ENCODE measurements at places on chromosomes 7 and 10.

- DNase-seq = no peak
These were observed 152.8 kb downstream of the SGMS1 start for GRCh38 chr10:50470798-50471582.

DNA sequence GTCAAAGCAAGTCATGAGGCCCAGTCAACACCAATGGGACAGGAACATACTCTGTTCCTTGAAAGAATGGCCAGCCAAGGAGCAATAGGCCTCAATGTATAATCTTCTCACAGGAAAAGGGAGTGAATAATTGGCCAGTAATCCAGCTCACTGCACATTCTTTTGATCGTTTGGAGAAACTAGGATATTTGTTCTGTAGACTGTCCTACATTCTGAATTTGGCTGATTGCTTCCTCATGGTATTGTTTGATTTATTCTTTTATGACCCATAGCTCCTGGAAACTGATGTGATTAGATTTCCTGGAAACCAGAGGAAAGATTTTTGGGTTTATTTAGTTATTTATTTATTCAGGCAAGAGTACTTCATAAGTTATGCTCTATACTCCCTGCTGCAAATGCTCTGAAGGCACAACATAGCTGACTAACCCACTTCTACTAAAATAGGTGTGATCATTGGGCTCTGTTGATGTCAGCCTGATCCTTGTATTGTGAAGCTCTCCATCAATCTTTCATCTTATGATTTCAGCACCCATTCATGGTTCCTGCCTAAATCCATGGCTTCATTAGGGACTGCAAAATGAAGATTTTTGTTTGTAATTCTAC is 745.2 kb downstream of the SUGCT start:
- DNase-seq = no peak

GRCh38 chr7:122299624-122300210 is 4.8 kb downstream of the FEZF1 start:
- no peak for DNase-seq

- no peak for DNase-seq
These were observed 43.1 kb upstream of the CYCS start for GRCh38 chr7:25168145-25168544.

- no peak for DNase-seq
These were observed 7.7 kb downstream of the ZNF33B start for GRCh38 chr10:42630537-42631134.

DNA sequence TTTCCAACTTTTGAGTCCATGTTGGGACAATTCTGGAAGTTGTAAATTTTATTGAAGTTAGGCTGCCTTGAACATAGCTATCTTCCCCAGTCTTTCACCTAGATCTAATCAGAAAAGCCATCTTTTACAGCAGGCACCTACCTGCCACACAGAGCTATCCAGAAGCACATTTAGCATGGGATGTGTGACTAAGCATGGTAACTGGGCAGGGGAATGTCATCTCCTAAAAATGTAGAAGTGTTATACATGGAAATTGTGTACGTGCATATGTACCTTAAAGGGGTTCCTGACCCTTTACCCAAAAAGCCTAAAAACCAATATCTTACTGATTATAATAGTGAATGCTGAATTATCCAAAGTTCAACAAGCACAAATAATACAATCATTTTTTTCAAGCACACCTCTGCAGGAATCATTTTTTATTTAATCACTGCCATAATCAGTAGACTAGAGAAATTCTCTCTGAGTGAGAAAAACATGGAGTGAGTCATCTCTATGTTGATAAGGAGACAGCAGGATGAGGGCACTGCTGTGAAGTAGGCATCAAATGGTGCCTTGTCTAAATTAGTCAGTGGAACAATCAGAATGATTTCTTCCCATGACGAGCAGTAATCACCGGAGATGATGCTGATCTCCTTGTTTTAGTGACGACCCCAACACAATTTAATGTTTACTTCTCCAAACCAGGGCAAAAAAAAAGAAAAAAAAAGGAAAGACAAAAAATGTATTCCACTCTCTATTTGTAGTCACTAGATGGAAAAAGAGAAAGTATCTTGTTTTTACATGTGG is 75.9 kb downstream of the SORBS1 start:
- DNase-seq = no peak

GRCh38 chr7:12701433-12701832 is 14.0 kb downstream of the ARL4A start:
- no peak for DNase-seq

GRCh38 chr7:43905956-43906330 is 453 bp downstream of the URGCP start:
- DNase-seq = peak; percentile 16

DNA sequence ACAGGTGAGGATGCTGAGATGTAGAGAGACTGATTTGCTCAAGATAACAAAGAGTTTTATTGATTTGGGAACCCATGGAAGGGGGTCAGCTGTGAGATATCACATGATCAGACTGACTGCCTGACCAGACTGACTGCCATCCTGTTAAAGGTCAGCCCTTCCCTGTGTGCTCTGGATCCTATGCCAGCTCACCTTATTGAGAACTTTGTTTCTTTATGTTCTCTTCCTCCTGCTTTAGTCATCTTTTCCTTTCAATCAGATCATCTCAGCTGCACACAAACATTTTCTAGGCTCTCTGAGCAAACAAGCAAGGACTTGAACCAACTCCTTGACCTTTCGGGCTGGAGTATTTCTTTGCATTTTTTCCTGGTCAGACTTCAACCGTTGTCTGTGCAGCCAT is 50.0 kb upstream of the MTPN start:
- no peak for DNase-seq

GRCh38 chr10:248307-248706 is 113.1 kb downstream of the ZMYND11 start:
- DNase-seq = no peak

- DNase-seq = no peak
These were observed 110.1 kb downstream of the PHTF2 start for GRCh38 chr7:77908664-77909063.

DNA sequence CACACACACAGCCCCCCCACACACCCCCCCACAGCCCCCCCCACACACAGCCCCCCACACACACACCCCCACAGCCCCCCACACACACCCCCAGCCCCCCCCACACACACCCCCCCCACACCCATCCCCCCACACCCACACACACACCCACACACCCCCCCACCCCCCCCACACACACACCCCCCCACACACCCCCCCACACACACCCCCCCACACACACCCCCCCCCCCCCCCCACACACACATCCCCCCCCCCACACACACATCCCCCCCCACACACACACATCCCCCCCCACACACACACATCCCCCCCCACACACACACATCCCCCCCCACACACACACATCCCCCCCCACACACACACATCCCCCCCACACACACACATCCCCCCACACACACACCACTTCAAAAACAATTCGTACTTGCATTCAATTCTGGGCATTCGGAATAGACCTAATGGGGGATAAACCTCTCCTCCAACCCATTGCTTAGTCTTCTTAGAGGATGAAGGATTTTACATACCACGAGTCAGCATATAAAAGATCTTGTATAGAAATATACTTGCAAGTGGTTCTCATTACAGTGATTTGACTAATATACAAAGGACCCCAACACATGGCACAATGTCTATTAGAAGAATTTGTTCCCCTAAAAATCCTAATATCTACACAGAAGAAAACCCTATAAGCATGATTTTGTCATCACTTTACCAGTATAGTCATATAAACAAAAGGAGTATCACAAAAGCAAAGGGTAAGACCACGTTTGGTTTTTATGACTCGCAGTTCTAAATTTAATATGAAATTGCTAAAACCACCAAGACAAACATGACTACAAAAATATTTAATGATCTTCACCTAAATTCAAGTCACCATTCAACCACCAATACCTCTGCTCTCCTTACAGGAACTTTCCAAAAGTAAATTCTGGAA is 80.9 kb downstream of the DIP2C start:
- no peak for DNase-seq

DNA sequence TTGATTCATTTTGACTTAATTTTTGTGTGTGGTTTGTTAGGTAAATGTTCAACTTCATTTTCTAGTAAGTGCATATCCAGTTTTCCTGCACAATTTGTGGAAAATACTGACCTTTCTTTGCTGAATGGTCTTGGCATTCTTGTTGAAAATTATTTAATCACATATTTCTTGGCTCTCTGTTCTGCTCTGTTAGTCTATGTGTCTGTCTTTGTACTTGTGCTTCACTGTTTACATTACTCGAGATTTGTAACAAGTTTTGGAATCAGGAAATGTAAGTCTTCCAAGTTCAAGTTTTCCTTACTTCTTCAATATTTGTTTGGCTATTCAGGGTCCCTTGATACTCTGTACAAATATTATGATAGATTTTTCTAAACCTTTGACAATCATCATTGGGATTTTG is 838.2 kb upstream of the POM121L12 start:
- DNase-seq = peak; percentile 30

DNA sequence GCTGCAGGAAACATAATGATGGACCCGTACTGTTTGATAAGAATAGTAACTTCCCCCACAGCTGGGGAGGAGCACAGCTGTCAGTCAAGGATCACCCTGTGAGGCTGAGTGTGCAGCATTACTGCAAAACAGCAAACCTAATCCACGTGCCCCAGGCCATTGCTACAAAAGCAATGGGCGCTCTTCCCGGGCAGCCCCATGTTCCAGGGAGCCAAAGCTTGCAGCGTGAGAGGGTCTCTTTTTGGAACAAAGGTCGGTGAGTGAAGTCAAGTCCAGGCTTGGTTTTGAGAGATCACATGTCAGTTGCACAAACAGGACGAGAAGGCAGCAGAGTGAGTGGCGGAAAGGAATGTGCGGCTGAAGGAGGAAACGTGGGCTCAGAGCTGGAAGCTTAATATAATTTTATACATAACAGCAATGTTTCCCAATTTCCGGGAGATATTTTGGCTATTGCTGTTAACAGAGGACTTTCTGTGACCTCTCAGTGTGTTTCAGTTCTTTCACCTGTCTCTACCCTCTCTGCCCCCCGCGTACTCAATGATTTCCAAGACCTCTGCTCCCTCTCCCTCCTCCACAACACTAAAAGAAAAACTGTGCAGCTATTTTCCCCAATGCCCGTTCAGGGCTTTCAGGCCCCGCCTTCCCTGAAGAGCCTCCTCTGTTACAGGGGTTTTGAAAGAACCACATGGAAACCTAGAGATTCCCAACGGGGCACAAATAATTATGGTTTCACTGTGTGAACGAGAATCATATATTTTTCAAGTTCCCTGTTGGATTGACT is 128.9 kb downstream of the MTPAP start:
- DNase-seq = no peak

DNA sequence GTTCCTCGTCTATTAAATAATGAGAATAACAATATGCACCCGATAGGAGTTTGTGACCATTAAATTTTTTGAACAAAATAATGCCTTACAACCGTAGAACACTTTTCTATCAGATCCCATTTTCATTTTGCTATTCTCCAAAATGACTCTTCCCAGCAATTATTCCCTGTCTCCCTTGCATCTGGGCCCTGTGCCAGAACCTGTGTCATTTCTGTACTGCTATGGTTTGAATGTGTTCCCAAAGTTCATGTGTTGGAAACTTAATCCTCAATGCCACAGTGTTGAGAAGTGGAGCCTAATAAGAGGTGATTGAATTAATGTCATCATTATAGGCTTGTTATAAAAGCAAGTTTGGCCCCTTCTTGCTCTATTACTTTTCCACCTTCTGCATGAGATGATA is 33.2 kb upstream of the SMNDC1 start:
- DNase-seq = no peak

DNA sequence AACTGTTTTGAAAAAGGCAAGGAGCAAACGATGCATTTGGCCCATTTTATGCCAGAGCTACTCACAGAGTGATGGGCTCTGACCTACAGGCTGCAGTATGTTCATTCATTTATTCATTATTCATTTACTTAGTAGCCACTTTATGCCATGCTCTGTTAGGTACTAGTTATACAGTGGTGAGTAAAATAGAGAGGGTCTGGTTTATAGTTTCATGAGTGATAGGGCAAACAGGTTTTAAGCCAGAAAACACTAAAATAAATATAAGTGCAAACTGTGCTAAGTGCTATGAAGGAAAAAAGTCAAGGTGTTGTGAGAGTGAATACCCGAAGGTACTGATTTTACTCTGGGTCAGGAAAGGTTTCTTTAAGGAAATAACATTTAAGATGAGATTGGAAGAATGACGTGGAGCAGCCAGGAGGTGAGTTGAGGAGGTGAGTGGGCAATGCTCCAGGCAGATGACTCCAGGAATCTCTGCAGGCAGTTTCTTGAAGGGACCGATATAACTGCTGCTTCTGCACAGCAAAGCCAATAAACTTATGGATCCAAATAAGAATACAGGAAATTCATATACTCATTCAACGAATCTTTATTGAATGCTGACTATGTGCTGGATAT is 56.9 kb upstream of the FAM133B start:
- no peak for DNase-seq

DNA sequence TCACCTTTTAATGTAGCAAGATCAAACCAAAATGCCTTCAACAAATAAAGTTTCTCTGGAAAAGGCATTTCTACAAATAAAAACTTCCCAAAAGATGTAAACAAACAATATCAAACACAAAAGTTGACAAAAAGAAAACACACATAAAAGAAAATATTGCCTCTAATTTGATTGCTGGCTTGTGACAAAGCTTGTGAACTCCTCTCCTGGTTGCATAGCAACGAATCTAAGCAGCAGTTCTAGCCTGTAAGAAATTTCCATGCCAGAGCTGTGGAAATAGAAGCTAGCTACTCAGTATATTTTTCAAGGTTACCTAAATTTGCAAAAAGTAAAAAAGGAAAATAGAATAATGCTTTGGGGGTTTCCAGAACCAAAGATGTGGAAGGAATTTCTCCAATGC is 173.9 kb upstream of the CDK1 start:
- DNase-seq = no peak

GRCh38 chr7:149310113-149310836 is 48.3 kb downstream of the ZNF783 start:
- peak; percentile 30 for DNase-seq

GRCh38 chr10:1654811-1655356 is 82.4 kb downstream of the ADARB2 start:
- no peak for DNase-seq

DNA sequence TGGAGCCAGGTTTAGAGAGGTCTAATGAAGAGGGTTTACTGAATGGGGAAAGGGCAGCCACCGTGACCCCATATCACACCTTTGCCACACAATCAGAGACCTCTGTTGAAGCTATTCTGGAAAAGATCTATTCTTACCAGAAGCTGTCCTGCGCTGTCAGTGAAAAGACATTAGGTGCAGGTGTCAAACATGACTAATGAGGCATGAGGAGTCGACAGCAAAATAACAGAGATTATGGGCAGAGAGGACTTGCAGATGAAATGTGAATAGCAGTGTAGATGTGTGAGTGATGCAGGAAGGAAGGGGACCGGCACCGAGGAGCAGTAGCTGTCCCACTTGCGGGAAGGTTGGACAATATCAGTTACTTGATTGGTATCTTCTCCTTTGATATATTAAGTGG is 627.7 kb upstream of the GALNT17 start:
- no peak for DNase-seq

- no peak for DNase-seq
These were observed 153.0 kb upstream of the RHEB start for GRCh38 chr7:151672716-151673115.

GRCh38 chr7:129386506-129386905 is 47.7 kb upstream of the STRIP2 start:
- DNase-seq = no peak

GRCh38 chr10:25064401-25064800 is 48.0 kb downstream of the THNSL1 start:
- no peak for DNase-seq

- DNase-seq = peak; percentile 86
These were observed 19.7 kb downstream of the UBTD1 start for GRCh38 chr10:97518301-97519043.

All from muscle of back (tissue), 13 donors.